Cardiac septum (tissue), 1 donor: ENCODE measurements at places on chromosomes 2 and 18.

- DNase-seq, result no peak
These were observed 29.8 kb downstream of the UPP2 start for GRCh38 chr2:158131483-158131912.

- no peak for DNase-seq
These were observed 75.3 kb downstream of the REV1 start for GRCh38 chr2:99414566-99414965.

DNA sequence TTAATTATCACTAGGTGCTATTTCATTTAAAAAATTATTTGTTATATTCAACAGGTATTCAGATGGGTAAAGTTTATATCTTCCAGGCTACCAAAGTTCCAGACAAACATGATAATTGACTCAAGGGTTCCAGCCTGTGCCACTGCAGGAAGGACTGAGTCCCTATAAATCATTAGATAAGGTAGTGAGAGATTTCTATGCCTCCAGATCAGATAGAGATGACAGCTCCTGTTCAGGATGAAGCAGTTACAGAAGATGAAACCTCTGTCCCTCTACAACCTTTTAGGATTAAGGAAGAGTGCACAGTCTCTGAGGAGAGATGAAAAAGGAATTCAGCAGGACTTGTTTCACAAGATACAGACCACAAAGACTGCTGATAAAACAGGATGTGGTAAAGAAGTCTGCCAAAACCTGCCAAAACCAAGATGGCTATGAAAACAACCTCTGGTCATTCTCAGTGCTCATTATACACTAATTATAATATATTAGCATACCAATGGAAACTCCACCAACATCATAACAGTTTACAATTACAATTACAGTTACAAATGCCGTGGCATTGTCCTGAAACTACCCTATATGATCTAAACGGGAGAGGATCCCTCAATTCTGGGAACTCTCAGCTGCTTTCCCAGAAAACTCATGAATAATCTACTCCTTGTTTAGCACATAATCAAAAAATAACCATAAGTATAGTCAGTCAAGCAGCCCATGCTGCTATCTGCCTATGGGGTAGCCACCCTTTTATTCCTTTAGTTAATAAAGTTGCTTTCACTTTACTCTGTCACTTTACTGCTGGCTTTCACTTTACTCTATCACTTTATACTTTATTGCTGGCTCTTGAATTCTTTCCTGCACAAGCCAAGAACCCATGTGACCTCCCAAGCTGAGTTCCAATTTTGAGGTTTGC, 288.5 kb downstream of the PDE11A start:
- no peak for DNase-seq

- DNase-seq, result no peak
These were observed 78.6 kb upstream of the SH3BP4 start for GRCh38 chr2:234873103-234873827.

GRCh38 chr18:61474341-61474740, 141.1 kb downstream of the CDH20 start:
- no peak for DNase-seq

DNA sequence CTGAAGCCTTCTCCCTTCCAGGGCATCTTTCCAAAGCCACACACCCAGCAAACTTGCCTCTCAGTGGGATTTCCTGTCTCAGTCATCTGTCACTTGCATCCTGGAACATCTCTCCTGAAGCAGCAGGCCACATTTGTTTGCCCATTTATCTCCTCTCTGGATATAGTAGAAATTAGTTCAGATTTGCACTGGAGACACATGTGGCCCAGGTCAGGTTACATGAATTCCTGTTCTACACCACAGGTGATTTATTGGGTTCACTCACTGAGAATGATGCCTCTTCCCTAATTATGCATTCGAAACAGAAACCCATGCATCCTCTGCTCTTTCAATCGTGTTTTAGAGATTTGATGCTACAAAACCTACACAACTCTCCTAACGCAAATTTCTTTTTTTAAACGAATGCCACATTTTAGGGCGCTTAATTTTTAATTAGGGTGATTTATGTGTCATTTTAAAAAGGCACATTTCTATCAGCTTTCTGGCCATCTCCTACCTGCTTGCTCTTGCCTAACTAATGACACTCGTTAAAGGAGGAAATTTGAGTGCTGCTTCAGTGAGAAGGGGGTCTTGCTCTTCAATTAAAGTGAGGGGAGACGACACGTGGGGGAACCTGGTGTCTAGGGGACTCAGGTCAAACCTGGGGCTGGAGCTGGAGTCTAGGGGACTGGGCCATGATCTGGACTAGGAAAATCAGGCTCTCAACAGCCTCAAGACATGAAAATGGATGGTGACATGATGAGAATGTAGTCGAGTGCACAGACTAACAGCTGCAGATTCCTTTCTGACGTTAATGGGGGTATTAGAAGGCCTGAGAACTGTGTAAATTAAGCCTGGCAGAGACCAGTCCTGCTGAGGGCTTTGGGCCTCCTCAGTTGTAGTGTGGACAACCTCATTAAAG, 221.4 kb downstream of the CLIP4 start:
- DNase-seq, result no peak

- no peak for DNase-seq
These were observed 1454.4 kb upstream of the CELF4 start for GRCh38 chr18:39019989-39020388.

GRCh38 chr2:205574001-205574400, 108.3 kb upstream of the NRP2 start:
- DNase-seq, result no peak

GRCh38 chr2:9179572-9180201, 26.9 kb upstream of the ASAP2 start:
- DNase-seq, result no peak

- no peak for DNase-seq
These were observed 523.9 kb upstream of the NRP2 start for GRCh38 chr2:205158404-205158803.

GRCh38 chr18:65754121-65754520, 3.3 kb downstream of the CDH7 start:
- no peak for DNase-seq

- DNase-seq, result no peak
These were observed 232.5 kb downstream of the PTGR3 start for GRCh38 chr18:74976331-74976909.

- DNase-seq, result no peak
These were observed 14.1 kb downstream of the MC4R start for GRCh38 chr18:60358516-60358915.

- DNase-seq, result no peak
These were observed 20.0 kb downstream of the RNF138 start for GRCh38 chr18:32111706-32112105.

GRCh38 chr2:9594366-9595054, 36.3 kb downstream of the YWHAQ start:
- DNase-seq, result no peak

DNA sequence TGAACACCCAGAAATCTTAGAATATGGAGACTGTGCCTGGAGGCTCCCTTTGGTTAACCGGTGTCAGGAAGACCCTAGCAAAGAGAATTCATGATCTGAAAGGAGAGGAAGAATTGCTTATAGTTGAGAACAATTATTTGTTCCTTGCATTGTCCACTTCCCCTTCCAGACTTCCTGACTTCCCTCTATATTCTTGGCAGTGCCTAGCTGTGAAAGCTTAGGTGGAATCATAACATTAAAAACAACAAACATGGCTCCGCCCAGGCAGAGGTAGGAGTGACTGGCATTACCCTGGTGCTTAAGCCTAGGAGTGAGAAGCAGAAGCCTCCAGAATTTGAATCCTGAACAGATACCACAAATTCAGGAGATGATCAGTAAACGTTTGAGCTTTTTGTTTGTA, 1.9 kb downstream of the TTL start:
- no peak for DNase-seq

GRCh38 chr2:39545957-39546356, 108.9 kb upstream of the MAP4K3 start:
- no peak for DNase-seq

GRCh38 chr2:202034249-202035088, 814 bp downstream of the FZD7 start:
- DNase-seq, result no peak

GRCh38 chr2:196288006-196288538, 116.7 kb upstream of the STK17B start:
- DNase-seq, result no peak

DNA sequence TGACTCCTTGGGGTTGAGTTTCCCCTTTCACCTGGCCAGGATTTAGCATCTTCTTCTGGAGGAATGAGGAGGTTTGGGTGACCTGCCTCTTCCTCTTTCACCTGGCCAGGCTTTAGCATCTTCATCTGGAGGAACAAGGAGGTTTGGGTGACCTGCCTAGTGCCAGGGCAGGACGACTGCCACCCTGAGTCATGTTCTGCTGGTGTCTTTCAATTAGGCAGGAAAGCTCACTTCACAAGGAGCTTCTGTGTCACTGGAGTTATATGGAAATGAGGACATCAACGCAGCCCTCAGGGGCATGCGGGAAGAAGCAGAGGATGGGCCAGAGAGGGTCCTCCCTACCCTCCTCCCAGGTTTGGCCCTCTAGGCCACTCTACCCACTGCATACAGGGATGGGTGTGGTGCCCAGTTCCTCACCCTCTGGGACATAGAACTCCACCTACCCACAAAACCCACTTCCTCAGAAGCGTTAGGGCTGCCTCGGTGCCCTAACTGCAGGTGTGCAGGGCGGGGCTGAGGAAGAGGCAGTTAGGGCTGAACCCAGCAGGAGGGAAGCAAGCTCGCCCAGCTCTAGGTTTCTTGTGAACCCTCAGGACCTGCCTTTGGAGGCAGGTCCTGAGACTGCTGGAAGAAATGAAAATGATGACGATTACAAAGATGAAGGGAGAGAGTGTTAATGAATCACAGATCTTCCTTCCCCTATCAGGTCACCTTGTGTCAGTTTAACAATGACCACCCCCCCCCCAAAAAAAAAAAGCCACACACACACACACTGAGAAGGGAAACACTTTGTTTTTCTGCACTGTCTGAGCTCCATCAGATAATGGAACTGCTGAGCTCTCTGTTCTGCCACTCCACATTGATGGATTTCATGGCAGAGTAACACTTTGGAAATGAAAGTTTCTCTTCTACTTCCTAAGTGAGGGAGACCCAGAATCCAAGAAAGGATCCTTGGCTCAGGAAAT, 71.0 kb downstream of the ARL4C start:
- DNase-seq, result no peak

- no peak for DNase-seq
These were observed 40.2 kb downstream of the CCDC74A start for GRCh38 chr2:131567891-131568290.

GRCh38 chr18:74140582-74140981, 7.1 kb downstream of the FBXO15 start:
- DNase-seq, result no peak

- no peak for DNase-seq
These were observed 206.8 kb downstream of the CLIP4 start for GRCh38 chr2:29322011-29322410.

- DNase-seq, result no peak
These were observed 210.3 kb downstream of the CLIP4 start for GRCh38 chr2:29325544-29325943.

GRCh38 chr2:145546091-145546490, 1026.2 kb upstream of the ZEB2 start:
- no peak for DNase-seq

DNA sequence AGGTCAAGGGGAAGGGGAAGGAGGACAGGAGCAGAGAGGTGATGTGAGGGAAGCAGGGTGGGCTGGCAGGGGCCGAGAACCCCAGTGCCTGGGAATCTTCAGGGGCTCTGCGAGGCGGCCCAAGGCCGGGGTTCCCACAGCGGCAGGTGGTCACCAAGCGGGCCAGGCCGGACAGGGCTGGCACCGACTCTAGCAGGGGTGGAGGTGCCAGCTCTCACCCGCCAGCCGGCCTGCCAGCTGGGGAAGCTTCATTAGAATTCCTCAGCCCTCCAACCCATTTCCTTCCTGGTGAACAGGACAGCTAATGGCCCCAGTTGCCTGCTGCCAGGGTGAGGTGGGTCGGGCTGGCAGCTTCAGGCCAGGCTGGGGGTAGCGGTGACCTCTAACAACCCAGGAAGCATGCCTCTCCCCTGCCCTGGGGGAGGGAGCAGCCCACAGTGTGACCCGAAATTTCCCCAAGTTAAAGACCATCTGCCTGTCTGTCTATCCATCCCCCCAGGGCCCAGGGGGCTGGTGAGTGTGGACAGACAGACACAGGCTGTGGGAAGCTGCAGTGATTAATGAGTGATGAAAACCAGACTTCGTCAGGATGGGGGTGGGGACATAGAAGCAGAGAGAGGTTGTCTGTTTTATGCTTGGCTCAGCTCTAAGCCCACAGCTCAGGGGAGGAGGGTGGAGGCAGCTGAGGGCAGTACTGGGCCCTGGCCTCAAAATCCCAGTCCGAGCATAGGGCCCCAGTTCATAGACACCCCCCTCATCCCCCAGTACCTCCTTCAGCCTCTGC, 144.1 kb downstream of the ZFP36L2 start:
- peak; percentile 72 for DNase-seq

DNA sequence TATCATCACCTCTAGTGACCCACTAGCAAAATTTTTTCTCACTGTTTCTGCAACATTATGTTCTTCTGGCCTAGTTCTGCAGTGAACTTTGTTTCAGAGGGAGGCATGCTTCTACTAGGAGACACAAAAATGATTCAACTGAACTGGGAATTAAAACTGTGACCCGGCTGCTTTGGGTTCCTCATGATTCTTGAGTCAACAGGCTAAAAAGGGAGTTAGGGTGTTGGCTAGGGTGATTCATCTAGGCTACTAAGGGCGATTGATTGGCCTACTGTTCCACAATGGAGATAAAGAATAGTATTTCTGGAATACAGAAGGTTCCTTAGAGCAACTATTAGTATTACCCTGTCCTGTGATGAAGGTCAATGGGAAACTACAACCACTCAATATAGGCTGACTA, 179.5 kb downstream of the PPP1R1C start:
- no peak for DNase-seq

DNA sequence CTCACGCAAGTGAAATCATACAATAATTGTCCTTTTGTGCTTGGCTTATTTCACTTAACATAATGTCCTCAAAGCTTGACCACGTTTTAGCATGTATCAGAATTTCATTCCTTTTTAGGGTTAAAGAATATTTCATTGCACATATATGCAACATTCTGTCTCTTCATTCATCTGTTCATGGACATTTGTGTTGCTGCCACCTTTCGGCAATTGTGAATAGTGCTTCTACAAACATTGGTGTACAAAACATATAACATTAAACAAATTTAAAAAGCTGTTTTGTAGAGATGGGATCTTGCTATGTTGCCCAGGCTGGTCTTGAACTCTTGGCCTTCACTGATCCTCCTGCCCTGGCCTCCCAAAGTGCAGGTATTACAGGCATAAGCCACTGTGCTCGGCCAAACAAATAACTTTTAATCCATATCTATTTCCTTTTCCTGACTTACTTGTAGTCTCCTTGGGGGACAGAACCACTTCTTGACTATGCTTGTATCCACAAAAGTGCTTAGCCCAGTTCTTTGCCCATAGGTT, 209.3 kb downstream of the SLC4A3 start:
- DNase-seq, result no peak

DNA sequence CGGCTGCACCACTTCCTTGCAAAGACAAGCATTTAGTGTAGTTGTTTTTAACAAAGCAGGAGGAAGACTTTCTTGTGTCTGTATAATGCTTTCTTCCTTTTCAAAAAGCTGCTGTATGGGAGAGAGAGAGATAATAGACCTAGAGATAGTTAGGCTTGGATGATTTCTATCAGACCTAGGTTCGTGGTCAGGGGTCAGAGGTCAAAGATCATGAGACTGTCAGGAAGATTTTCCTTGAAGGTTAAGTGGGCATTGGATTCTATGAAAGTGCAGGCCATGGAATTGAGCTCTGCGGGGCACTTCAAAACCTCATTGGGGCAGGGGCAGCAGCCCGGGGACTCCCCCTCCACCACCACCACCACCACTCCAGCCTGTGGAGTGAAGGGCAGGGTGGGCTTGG, 164.6 kb downstream of the CTIF start:
- no peak for DNase-seq

- DNase-seq, result no peak
These were observed 68.7 kb upstream of the MC2R start for GRCh38 chr18:13984080-13984479.
